ENCODE measurements at places on chromosomes 3 and 15.
A peak's percentile ranks its signal among the peaks of the same experiment; 100 is the strongest.

- DNase-seq = no peak
Measured at GRCh38 chr3:1214933-1215332, 122.1 kb downstream of the CNTN6 start.

DNA sequence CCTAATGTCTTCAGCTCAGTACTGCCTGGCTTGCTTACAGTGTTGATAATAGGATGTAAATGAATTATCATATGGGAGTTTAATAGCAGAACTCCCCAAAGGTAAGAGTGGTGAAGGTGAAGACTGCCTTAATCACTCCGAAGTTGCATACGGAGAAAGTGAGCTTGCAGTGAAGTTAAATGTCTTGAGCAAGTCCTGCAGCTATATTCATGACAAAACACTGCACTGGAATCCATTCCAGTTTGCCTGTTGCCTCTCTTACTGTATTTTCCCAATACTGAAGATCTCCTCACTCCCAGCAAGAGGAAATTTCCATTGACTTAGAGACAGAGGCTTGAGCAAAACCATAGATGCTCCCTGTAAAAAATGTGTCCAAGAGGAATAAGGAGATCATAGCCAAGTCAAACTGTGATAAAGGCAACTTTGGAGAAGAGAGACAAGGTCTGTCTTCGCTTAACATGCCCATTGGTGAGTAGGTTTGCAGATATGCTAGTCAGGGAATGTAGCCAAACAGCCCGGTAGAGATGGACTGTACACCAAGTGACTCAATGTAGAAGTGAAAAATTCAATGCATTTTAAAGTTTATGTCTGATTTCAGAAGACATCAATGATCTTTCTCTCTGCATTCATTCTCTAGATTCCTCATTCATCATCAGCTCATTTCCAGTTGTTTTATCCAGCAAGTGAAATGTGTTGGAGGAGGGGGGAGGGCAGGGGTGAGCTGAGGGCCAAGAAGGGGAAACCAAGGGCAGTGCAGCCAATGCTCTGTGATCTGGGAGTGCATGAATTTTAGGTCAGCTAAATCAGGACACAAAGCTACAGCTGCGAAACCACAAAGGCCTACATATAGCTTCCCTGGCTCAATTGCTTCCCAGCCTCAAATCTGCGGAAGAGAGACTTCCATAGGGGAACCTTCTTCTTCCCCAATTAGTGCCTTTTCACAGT is 667.1 kb upstream of the NR2F2 start:
- no peak for DNase-seq

- DNase-seq = no peak
Measured at GRCh38 chr15:61227950-61228936, 859 bp downstream of the RORA start.

GRCh38 chr15:63945007-63945788 is 101.1 kb downstream of the DAPK2 start:
- peak; percentile 66 for DNase-seq

- no peak for DNase-seq
Measured at GRCh38 chr3:74631351-74632140, 17.1 kb upstream of the CNTN3 start.

DNA sequence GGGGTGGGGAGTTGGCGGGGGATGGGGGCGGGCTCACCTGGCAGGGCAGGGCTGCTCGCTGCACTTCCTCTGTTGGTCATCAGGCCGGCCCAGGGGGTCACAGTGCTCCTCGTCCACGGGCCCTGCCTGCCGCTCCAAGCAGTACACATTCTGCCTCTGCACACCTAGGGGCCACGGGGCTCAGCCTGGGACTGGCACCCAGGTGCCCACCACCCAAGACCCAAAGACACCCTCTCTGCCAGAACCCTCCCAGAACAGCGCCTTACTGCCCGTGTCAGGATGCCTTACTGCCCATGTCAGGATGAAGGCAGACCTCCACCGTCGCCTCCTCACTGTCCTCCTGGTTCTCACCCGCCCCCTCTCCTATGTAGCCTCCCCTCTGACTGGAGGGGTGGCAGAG is 43.2 kb downstream of the ADAMTS7 start:
- no peak for DNase-seq

- no peak for DNase-seq
Measured at GRCh38 chr3:125316949-125317348, 58.2 kb downstream of the ZNF148 start.

DNA sequence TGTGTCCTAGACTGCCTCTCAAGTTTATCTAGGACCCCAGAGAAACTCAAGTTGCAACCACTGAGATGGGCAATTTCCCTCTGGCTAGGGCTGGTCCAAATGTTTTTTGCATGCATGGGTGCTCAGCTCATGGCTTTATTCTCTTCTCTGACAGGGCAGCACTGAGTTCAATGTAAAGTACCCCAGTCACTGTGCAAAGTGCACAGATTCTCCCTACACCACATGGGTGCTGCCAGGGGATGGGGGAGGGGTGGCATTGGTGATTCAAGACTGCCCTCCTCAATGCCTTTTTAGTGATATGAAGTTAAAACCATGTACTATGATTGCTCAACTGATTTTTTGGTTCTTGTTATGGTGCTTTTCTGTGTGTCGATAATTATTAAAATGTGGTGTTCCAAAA is 14.8 kb upstream of the RAD51 start:
- DNase-seq = no peak

- DNase-seq = no peak
Measured at GRCh38 chr15:30917013-30917412, 13.3 kb downstream of the FAN1 start.

DNA sequence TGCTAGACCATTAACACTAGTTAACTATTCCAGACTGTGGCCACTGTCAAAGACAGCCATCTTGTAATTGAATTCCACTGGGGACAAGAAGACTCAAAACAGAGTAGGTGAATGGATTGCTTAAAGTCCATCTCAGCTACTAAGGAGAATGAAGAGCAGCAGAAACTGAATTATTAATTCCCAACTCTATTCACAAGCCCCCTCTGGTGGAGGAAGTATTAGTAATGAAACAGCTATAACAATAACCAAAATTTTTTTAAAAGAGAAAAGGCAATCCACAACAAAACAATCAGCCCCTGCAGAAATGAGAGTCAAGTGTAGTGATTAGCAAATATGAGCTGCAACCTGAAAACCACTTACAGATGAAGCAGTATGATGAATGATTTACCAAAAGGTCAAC is 302.8 kb downstream of the FHIT start:
- no peak for DNase-seq

GRCh38 chr15:39244776-39245175 is 336.1 kb upstream of the THBS1 start:
- no peak for DNase-seq

GRCh38 chr3:110973263-110973895 is 98.2 kb upstream of the NECTIN3 start:
- DNase-seq = no peak

DNA sequence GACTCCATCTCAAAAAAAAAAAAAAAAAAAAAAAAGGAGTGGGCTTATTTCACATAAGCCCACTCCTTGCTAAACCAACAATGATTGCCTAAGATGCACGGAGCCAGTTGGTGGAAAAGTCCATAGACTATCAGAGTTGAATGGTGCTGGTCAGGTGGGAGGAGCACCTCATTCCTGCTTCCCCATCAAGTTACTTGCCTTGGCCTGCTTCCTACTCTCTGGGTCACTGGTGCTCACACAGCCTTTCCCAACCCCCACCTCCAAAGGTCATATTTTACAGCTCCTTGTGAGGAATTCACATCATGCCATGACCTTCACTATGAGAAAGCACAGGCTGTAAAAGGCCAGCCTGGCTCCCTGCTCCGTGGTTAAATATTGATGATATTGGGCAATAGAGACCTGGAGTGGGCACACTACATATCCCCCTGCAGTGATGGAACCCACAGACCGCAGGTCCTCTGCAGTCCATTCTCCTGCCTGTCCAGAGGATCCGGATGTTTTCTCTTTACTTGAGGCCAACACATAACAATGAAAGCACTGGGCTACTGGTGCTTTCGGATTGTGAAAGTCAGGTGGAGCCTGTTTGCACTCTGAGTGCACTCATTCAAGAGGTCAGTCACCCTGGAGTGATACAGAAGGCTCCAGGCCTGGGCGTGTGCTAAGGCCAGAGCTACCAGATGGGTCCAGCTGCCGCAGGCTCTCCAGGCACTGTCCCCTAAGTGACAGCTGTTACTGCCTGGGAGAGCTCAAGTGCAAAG is at the start of gene SLC51B:
TSS of gene SLC51B (plus strand) at position 664 of the 758 bp plus-strand sequence. CDS start 4,618 bp downstream, outside the sequence.
- DNase-seq = no peak

GRCh38 chr15:70504299-70504951 is 258.9 kb downstream of the UACA start:
- DNase-seq = no peak

GRCh38 chr3:8567784-8568575 is 66.4 kb downstream of the LMCD1 start:
- DNase-seq = no peak

- no peak for DNase-seq
Measured at GRCh38 chr3:138600100-138600745, 6.2 kb upstream of the CEP70 start.

GRCh38 chr3:75650191-75650590 is 13.9 kb upstream of the FRG2C start:
- no peak for DNase-seq

DNA sequence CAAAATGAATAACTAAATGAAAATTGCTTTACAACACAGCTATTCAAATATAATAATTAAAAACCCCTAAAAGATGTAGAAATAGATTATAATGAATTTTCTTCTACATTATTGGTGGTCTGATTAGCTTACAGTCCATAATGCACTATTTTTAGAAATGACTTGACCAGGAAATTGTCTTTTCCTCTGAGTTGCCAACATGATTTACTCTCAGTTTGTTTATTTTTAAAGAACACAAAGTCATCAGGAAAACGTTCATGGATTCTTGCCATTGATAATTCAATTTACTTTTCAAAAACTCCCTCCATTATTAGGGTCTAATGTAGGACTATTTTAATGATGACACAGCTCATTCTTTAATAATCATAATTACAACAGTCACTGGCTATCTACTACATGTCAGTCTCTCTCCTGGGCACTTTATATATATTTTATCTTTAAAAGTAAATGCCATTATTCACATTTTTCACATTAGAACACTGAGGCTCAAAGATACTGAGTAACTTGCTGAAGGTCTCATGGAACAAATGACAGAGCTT is 1.1 kb downstream of the TM4SF18 start:
- no peak for DNase-seq

- DNase-seq = no peak
Measured at GRCh38 chr3:150636258-150636657, 33.1 kb downstream of the SELENOT start.

- DNase-seq = no peak
Measured at GRCh38 chr3:143658861-143659260, 189.4 kb downstream of the SLC9A9 start.

- no peak for DNase-seq
Measured at GRCh38 chr15:62301993-62302675, 137.0 kb upstream of the C2CD4B start.

GRCh38 chr3:141427764-141428163 is 59.1 kb upstream of the RASA2 start:
- no peak for DNase-seq

DNA sequence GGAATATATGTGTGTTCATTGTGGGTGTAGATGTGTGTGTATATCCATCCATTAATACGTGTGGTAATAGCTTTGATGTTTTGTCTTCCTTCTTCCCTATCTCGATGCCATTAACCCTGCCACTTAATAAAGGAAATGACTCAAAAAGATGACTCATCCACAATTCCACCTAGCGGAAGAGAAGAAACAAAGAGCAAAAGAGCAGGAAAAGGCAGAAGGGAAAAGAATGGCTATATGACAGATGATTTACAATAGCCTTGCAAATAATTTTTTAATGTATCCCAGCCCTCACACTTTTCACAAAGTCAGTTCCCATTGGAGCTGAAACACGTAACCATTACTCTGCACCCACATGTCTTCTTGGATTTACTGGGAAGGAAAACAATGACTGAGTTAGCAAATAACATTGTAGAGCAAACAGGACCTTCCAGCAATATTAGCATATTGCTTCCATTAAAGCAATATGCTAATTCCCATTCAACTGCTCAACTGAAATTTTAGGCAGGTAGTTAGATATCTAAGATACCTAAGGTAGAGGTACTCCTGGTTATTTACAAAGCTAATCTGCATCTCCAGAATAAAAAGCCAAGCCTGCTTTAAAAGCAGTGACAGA is 197.2 kb downstream of the KCNAB1 start:
- DNase-seq = no peak

DNA sequence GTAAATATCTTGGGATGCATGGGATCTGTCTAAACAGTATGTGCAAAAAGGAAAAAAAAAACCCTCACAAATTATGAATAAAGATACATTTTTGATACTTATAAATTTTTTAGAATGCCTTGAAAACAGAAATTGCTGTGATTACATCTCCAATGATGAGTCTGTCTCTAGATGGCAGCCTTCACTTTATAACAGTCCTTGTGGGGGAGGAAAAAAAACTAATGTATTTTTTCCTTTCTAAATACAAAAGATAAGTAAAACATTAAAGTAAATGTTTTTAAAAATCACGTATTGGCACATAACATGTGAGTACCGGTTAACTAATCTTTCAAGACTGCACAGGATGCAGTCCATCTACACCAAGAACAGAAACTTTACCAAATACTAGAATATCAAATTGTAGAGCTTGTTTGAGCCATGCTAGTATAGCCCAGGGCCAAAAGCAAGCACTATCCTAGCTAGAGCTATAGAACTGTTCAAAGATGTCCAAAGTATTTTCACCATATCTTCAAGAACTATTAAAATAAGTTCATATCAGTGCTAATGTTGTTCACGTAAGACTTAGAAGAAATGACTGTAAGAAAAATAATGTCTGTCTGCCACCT is 206.4 kb downstream of the STAG1 start:
- no peak for DNase-seq

DNA sequence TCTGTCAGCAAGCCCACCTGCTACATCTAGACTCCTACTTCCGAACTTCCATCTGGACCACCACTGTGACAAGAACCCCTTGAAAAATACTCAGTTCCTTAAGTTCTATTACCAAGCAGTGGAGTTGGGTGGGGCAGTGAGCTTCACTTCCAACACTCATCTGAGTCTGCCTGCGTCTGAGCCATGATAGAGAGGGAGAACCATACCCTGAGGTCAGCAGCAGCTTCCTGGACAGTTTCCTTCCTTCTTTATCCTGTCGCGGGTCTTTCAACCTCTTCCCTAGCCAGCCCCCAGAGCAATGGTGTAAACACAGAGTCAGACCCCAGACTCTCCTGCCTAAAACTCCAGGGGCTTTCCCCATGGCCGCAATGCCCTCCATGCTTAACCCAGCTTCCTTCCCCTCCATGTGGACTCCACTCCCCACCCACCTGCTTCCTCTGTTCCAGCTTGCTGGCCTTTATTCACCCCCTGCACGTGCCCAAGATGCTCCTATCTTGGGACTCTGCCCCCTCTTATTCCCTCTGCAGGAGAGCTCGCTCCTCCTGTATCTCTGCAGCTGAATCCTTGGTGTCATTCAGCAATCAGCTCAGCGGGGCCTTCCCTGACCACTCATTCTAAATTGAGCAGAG is 211.2 kb downstream of the SHQ1 start:
- DNase-seq = no peak

- no peak for DNase-seq
Measured at GRCh38 chr3:42996633-42997075, 17.5 kb downstream of the GASK1A start.

- no peak for DNase-seq
Measured at GRCh38 chr15:94066046-94066445, 165.3 kb upstream of the MCTP2 start.

GRCh38 chr15:49330166-49330565 is 92.9 kb upstream of the FGF7 start:
- DNase-seq = no peak
